ENCODE measurements at places on chromosomes 1 and 21.

DNA sequence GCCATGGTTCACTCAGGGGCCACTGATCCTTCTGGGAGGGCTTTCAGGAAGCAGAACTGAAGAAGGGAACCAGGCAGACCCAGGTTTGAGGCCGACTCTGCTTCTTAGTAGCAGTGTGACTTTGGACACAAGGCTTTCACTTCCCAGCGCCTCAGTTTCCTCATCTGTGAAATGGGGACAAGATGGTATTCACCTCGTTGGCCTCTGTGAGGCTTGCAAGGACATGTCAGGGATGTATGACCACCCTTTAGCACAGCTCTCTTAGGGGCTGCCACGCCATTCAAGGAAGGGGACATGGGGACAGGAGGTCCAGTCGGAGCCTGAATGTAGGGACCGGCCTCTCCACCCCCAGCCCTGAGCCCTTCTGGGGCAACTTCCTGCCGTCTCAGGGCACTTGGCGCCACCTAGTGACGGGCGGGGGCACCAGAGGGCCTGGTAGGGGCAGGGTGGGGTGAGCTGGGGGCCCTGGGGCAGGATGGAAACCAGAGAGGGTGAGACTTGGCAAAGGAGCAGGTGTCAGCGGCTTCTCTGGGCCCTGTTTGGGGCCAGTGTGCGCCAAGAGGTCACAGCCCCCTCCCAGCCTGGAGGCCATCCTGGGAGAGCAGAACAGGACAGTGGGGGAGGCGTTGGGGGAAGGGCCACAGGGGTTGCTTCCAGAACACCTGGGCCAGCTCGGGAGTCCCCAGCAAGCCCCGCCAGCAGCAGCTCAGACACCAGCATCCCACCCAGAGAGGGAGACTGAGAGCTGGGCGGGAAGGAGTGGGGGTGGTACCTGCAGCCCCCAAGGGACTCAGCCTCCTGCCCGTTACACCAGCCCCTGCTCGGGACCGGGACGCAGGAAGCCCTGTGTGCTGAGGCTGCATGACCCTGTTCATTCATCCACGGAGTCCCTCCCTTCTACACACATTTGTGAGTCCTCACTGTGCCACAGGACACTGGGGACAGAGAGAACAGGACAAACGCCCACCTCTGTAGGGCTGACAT, 102.5 kb upstream of the TARDBP start:
- DNase-seq = no peak

- no peak for DNase-seq
These were observed 12.6 kb downstream of the C1orf115 start for GRCh38 chr1:220702733-220703270.

- DNase-seq = no peak
These were observed 179.1 kb downstream of the FOXD2 start for GRCh38 chr1:47616906-47617305.

GRCh38 chr1:8905582-8906191, 27.2 kb upstream of the ENO1 start:
- DNase-seq = no peak

GRCh38 chr21:45791562-45792418, 148.3 kb downstream of the PCBP3 start:
- no peak for DNase-seq

DNA sequence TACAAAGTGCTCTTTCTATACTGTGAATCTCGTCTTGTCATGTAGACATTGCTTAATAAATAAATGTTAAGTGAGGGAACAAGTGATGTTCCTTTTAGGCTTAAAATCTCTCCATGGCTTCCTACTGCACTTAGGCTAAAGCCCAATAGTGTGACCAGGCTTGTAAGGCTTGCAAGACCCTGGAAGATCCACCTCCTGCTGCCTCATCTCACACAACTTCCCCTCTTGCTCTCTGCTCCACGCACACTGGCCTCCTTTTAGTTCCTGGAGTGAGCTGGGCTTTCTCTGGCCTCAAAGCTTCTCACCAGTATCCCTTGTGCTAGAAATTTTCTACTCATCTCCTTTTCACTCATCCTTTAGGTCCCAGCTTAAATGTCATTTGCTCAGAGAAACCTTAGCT, 41.5 kb upstream of the DIPK1A start:
- no peak for DNase-seq

DNA sequence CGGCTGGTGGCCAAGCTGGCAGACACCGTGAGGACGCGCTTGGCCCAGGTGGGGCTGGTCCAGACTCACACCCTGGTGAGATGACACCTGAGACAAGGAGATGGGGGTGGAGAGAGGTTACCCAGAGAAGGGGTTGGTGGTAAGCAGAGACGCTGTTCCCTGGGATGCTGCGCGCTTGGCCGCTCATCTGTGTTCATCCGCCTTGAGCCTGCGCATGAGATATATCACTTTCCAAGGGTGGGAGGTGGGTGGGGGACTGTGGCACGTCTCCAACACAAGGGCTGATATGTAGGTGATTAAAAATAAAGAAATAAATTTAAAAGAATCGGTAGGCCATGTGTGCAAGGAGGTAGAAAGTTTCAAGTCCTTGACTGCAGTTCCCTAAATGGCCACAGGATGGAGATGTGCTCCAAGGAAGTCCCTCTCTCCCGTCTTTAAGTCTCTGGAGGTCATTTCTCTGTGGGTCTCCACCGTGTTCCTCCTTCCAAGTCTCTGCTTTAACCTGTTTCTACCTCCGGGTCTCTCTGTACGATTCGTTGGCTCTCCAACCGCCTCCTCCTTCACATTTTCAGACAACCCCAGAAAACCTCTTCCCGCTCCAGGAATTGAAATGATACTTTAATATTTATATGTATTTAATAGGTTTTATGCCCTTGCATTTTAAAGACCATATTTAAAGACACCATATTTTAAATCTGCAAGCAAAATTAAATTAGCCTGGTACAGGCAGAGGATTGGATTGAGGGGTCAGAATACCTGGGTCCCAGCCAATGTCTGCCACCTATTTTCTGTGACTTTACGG, 4.5 kb downstream of the TTC24 start:
- peak; percentile 72 for DNase-seq

GRCh38 chr1:177301425-177302124, 130.8 kb downstream of the BRINP2 start:
- no peak for DNase-seq

GRCh38 chr1:89257041-89257440, 15.6 kb downstream of the GBP5 start:
- DNase-seq = no peak

- DNase-seq = no peak
These were observed 6.1 kb upstream of the KHDRBS1 start for GRCh38 chr1:32007591-32007940.

DNA sequence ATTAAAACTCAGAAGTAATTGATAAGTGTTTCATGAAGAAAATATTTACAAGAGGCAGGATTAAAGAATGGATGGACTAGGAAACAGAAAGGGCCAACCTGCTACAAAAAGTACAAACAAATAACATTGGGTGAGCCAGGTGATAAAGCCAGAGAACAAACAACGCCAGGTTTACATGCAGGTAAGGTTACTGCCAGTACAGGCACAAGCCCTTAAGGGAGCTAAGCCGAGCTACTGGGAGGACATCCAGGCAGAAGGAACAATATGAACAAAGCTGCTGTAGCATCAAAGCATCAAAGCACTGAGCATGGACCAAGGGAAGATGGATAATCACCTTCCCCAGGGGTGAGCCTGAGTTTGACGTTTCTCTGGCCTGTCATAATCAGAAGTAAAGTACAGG, 380.7 kb downstream of the SEC16B start:
- no peak for DNase-seq

DNA sequence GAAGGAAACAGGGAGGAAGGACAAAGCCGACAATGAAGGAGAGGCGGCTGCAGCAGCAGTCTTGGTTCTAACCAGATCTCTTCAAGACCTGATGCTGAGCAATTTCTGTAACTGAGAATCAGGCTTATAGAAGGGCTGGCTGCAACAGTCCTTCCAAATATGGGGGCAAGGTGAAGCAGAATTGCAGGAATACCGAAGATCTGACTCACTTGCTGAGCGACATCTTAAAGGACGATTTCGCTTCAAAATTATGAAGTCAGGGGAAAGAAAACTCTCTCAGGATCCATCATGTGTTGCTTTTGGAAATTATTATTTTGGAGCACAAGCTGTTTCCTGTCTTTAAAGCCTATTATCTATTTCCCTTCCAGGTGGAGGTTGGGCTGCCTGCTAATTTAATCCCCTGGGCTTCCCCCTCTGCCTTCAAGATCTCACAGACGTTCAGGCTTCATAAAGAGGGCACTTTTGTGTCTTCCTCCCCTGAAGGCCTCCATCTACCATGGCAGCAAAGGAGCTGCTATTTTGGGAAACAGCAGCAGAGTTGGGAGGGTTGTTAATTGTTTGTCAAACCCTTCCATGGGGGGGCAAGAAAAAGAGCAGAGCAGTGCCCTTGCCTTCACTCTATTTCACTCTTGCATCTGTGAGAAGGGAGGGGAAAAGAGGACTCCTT, 10.8 kb upstream of the IER5 start:
- DNase-seq = peak; percentile 3

DNA sequence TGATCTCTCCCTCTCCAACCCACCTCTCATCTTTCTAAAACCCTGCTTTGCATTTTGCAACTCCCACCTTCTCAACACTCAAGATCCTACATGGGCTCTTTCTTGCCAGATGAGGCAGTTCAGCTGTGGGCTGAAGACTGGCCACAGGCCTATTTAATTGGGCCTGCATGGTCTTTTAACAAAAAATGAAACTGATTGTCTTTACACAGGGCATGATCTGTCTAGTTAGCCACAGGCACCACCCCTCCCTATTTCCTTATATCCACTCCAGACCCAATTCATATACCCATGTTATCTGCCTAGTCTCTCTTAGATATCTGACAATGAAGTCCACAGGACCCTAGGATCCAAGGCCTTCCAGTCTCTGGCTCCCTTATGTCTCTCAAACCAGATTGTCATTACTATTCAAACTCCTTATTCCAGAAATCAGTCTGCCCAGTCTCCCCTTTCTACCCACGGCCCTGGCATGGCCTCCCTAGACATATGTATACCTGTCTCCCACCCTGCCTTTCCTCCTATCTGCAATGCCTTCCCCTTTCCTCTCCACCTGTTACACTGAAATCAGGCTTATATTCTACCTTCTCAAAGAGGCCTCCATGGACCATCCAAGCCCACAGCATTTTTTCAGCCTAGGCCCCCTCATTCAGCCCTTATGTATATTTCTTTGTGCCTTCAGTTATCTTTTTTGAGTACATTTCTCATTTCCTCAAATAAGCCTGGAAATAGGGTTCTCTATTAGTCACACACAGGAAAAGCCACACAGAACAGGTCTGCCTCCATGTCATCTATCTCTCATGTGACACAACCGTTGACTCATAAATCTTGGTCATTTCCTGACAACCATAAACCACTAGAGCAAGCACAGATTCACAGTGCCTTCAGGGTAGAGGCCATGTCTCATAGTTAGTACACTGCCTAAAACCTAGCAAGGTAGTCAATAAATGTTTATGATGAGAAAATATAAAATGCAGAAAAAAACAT, 39.0 kb downstream of the LPAR3 start:
- no peak for DNase-seq

- no peak for DNase-seq
These were observed 575.4 kb downstream of the RWDD3 start for GRCh38 chr1:95809391-95809790.

DNA sequence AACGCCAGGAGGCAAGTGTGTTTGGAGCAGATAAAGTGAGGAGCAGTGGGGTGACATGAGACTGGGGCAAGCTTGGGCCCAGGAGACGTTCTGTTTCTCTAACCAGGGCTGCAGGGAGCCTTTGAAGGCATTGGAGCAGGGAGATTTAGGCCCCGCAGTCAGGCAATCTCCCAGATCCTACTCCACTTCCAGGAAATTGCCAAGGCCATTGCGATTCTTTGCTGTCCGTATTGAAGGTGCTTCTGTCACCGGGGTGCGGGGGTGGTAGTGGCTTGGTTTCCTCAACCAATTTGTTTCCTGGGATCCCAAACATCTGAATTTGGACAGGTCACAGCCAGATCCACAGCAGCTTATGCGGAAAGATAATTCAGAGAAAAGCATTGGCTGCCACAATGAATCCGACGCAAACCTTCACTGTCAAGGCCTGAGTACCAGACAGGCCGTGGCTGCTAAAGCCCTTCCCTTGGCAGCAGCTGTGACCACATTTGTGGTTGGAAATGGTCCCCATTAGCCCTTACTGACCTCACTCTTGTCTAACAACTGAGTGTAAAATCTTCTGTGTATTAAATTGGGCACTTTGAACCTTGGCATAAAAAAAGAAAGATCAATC, 385.6 kb downstream of the PTPRU start:
- no peak for DNase-seq

- no peak for DNase-seq
These were observed 34.9 kb downstream of the CENPF start for GRCh38 chr1:214637722-214638458.

GRCh38 chr1:35833395-35833794, 25.6 kb downstream of the AGO4 start:
- no peak for DNase-seq

Measured in bone marrow (tissue), 2 donors.